ENCODE measurements at places on chromosomes 2 and 18.

- no peak for DNase-seq
Observed at GRCh38 chr2:20542746-20543468, 96.0 kb downstream of the RHOB start.

DNA sequence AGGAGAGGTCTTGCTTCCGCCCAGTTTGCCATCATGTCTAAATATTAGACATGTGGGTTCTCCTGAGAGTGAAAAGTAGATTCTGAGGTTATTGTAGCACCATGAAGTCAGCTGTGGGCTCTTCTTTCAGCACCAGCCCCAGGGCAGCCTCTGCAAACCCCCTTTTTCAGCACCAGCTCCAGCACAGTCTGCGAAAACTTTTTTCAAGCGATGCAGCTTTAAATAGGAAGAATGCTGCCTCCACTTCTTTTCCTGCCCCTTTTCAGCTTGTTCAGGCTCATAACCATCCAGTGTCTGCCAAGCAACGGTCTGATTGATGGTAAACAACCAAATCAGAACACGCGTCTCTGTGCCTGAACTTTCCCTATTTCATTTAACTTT lies at the start of gene COL5A2:
TSS of gene COL5A2 (minus strand) at position 192 of the 381 bp plus-strand sequence. CDS start at position 35, 157 bp downstream.
- no peak for DNase-seq

- DNase-seq = no peak
Observed at GRCh38 chr2:149540138-149540537, 47.4 kb downstream of the MMADHC start.

DNA sequence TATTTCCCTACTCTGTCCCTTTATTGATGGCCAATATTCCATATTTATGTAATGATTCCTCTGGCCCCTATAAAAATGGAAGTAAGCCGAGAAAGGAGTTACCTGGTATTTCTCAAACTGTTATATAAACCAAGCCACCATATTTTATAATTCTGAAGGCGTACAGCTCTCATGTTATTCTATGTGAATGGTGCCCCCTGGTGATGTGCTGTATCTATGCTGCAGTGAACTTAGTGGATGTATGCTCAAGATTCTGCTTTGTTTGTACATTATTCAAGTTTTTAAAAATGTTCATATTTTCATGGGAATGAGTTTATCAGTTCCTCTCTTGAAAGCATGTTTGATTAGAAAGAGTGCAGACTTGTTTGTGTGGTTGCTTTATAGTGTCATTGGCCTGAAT lies 194.5 kb upstream of the LRRTM1 start:
- peak; percentile 50 for DNase-seq

GRCh38 chr18:56268952-56269351 lies 369.4 kb downstream of the TXNL1 start:
- no peak for DNase-seq

- DNase-seq = no peak
Observed at GRCh38 chr2:222750533-222750932, 79.1 kb downstream of the MOGAT1 start.

GRCh38 chr18:31702449-31702848 lies 18.1 kb upstream of the B4GALT6 start:
- no peak for DNase-seq

- DNase-seq = no peak
Observed at GRCh38 chr2:113251118-113251517, 27.6 kb downstream of the PAX8 start.

DNA sequence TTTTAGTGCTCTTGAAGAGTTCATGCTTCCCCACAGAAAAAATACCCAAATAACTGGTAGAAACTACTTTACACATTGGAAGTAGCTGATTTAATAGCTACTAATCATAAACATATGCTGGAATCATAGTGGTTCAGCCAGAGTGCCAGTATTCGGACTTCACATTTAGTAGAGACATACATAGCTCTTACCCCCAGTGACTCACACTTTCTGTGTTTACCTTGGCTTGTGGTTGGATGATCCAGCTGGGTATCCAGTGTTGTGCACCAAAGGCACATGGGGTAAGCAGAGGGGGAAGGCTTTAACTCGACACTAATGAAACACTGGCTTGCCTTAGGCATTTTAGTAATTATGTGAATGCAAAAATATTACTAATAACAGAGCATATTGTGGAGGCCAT lies 18.1 kb downstream of the ARHGAP28 start:
- DNase-seq = no peak

GRCh38 chr2:112048236-112048592 lies 6.9 kb upstream of the TMEM87B start:
- DNase-seq = no peak

DNA sequence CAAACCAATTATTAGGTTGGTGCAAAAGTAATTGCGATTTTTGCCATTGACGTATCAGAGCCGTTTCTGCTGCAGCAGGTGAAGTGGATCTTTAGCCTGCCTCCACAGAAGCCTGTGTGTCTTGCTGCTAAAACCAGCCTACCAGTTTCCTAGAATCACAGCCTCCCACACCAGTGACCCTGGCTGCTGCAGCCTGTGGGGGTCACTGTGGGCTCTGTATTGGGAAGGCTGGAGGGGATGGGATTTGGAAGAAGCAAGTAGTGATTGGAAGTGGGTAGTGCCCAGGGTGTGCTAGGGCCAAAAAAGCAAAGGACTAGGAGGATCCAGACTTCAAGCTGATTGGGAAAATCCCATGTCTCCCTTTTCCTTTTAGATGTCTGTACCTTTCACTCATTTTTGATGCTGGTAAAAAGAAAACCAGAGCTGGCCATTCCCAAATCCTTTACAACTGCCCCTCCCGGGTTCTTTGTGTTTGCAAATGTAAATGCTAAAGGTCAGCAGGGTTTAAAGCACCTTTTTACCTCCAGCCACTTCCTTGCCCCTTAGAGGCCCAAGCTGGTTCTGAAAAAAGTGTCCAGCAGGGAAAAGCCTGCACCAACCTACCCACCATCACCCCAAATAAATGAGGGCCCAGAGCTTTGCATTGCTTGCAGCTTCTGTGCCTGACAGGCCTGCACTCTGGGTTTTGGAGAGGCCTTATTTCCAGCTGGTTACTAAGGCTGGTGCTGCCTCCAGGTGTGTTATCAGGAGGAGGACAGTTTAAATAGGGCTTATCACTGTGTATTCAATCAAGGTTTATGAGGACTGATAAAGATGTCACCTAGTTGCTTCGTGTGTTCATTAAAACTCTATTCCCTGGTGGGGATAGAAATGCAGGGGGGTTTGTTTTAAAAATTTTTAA lies 172.0 kb downstream of the MIB1 start:
- no peak for DNase-seq

GRCh38 chr2:172804423-172804822 lies 68.8 kb downstream of the RAPGEF4 start:
- no peak for DNase-seq

GRCh38 chr2:100240386-100240785 lies 81.9 kb downstream of the LONRF2 start:
- DNase-seq = no peak

DNA sequence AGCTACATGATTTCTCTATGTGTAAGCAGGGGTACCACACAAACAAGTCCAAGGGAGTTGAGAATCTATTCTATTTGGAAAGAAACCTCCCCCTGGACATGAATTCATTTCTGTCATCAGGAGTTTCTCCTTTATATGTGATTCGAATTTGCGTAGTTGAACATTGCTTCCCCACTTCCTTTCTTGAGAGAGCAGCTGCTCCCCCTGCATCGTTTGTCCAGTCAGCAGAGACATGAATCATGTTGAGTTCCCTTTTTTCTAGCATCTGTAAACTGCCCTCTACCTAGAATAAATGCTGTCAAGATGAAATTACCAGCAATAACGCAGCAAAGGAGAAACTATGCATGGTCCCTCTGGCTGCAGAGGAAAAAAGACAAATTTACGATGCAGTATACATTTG lies 73.8 kb downstream of the KIF5C start:
- no peak for DNase-seq
